ENCODE measurements at places on chromosomes 4 and X.
A peak's percentile ranks its signal among the peaks of the same experiment; 100 is the strongest.

DNA sequence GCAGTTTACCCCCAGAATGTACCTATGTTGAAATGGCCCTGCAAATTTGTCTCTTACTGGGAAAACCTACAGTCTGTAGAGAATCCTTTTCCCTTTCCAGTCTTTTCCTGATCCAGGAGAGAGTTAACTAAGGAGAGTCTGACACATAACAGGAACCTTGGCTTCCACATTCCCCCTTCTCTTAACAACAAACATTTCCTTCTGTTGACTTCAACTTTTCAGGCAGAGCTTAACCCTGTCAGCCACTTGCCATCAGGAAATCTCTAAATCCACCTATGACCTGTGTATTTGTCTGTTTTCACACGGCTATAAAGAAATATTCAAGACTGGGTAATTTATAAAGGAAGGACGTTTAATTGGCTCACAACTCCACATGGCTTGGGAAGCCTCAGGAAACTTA lies 45.6 kb upstream of the GPR78 start:
- no peak for DNase-seq

- no peak for DNase-seq
These were observed 323.0 kb downstream of the HNRNPD start for GRCh38 chr4:82050796-82051195.

DNA sequence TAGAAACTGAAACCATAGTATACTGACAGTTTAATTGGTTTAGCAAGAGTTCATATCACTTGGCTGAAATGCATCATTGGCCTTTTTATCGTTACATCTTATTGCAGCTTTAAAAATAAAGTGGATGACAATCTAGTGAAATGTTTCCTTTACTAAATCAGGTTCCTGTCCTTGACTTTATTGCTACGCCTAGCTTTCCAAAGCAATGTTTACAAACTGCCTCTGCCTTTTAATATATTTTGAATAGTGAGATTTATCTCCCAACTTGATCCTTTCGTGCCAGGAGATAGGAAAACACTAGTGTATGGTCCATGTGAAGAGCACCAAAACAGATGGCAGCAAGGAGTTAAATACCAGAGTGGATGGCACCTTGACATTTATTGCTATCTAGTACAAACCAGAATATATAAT lies 67.0 kb downstream of the GPC3 start:
- DNase-seq = no peak

GRCh38 chr4:38489924-38490639 lies 173.9 kb upstream of the KLF3 start:
- DNase-seq = no peak

- peak; percentile 84 for DNase-seq
These were observed 16.3 kb downstream of the CD99 start for GRCh38 chrX:2707334-2707760.

DNA sequence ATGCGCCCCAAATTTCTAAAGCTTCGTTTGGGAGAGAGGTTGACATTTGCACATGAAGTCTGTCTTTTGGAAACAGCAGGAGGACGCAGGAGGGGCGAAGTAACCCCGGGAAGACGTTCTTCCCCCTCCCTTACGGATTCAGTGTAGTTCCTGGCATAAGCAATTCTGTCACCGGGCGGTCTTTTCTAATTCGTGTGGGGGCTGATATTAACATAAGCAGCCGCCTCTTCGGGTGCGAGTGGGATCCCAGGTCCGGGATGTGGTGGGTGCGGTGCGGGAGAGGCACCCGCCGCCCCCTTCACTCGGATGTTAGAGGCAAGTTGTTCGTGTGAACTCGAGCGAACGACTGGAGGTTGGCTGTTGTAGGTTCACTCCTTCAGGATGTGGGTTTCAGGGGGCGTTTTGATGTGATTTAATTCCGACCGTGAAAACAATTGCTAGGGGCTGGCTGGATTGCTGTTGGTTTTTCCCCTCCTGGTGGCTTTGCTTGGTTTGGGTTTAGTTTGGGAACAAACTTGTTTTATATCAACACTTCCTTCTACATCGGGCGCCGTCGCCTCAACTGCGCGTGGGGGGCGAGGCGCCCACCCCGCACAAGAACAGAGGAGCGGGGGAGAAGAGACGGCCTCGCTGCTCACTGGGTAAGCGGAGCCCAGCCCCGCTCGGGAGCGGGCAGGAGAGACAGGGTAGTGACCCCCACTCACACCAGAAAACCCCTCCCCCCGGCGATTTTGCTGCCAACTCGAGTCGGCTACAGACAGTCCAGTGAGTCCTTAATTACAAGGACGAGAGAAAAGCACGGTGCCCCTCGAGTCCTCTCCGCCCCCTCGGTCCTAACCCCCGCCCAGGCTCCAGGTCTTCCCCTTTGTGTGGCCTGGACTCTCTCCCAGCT lies 2.9 kb upstream of the LEF1 start:
- DNase-seq = no peak

GRCh38 chr4:14400307-14400706 lies 602.0 kb upstream of the CPEB2 start:
- no peak for DNase-seq

DNA sequence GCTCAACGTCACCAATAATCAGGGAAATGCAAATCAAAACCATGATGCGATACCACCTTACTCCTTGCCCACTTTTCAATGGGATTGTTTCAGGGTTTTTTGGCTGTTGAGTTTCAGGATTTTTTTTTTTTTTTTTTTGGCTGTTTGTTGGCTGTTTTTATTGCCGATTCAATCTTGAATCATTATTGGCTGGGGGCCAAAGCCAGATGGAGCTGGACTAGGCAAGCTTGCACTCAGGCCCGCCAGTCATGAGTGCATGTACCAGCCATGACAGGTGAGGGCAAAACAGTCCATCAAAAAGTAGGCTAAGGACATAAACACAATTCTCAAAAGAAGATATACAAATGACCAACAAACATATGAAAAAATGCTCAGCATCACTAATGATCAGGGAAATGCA lies 13.3 kb downstream of the YIPF7 start:
- DNase-seq = no peak

- DNase-seq = peak; percentile 77
These were observed 288.5 kb upstream of the ZCCHC13 start for GRCh38 chrX:74015379-74016019.

DNA sequence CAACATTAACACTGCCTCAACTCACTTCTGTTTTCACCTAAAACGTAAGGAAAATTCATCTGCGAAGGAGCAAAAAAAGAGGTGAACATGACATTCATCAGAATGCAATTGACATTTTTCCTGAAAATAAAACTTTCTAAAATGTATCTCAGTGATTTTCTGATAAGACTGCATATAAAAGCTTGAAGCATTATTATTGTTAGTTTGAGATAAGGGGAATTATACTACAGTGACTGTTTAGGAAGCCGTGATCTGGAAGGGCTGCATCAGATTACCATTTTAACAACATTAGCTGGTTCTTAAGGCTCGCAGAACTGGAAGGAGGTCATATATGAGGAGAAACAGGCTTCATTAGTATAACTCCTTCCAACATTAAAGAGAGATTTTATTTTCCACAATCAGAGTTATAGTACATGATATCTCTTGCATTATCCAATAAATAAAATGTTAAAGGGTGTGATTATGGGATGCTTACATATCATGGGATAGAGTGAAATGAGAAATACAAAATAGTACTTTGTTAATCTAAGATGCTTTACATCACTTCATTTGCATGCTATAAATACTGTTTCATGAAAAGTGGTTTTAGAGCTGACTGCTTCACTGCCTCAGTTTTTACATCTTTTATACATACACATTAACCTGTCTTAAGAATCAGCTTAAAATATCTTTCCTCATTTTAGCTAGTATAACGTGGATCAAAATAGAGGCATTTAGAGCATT lies 1820.1 kb upstream of the TENM3 start:
- no peak for DNase-seq

DNA sequence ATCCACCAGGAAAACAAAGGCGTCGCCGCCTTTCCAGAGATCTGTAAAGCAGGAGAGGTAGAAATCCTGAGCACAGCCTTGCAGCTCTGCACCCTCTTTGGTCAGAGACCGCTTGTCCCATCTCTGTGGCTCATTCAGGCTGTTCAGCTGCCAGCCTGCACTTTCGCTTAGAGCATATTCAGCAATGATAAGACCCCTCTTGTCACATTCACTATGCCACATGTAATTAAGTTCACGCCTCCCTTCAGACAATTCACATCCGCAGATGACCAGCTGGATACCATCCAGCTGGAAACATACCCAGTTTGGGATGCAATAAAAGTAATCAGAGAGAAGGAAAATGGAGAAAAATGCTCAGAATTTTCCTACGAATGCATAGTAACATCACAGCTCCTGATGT lies 335.4 kb downstream of the UNC5C start:
- DNase-seq = no peak

DNA sequence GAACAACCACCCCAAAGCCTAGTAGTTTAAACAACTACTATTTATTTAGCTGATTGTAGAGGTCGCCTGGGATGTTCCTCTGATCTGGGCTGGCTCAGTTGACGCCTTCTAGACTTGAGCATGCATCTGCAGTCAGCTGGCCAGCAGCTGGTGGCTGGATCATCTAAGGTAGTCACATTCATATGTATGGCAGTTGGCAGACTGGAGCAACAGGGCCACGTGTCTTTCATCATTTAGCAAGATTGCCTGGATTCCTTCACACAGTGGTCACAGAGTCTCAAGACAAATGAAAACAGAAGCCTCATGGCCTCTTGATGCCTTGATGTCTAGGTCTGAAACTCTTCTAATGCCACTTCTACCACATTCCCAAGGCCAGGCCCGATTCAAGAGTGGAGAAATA lies 220.6 kb upstream of the S100G start:
- DNase-seq = no peak

DNA sequence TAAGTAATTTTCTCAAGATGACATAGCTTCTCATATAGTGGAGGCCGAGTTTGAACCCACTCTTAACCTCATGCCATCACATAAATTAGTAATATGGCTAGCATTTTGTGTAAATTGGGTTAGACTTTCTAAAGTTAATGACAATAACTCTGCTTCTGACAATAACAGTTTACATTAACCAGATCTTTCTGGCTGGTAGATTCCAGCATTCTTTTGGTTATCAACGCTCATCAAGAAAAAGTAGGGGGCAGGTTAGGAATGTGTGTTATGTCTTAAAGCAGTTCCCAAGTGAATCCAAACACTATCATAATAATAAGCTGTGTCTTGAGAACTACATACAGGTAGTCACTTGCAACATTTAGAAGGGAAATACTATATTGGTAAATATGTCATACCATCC lies 162.5 kb downstream of the PRDM5 start:
- DNase-seq = no peak

DNA sequence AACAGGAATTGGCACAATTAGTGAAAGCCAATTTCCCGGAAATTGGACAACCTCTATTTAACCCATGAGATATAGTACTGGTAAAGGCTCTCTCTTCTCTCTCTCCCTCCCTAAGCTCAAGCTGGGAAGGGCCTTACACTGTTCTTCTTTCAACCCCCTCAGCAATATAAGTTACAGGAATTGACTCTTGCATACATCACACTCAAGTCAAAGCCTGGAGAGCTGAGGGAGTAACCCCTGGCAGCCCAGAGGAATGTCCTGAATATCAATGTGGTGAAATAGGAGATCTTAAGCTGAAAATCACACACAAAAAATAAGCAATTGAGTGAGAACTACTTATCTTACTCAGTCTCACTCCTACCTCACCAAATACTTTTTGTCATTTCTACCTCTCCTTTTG lies 186.9 kb upstream of the SPOCK3 start:
- DNase-seq = no peak

DNA sequence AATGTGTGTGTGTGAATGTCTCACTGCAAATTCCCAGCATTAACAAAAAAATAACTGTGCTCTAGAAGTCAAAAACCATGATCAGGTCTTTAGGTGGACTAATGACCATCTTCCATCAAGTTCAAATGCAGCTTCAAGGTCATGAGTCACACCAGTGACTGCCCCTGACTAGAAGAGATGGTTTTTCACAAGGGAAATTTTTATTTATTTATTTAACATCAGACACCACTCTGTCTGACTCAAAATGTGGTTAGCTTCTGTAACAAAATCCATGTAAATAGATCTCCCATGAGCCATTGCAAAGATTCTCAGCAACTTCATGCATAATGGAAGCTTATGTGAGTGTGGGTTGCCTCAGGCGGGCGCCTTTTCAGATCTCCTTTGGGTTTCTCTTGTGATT lies 219.2 kb downstream of the KIT start:
- DNase-seq = no peak

- DNase-seq = peak; percentile 42
These were observed 86.1 kb downstream of the CPE start for GRCh38 chr4:165464813-165465381.

DNA sequence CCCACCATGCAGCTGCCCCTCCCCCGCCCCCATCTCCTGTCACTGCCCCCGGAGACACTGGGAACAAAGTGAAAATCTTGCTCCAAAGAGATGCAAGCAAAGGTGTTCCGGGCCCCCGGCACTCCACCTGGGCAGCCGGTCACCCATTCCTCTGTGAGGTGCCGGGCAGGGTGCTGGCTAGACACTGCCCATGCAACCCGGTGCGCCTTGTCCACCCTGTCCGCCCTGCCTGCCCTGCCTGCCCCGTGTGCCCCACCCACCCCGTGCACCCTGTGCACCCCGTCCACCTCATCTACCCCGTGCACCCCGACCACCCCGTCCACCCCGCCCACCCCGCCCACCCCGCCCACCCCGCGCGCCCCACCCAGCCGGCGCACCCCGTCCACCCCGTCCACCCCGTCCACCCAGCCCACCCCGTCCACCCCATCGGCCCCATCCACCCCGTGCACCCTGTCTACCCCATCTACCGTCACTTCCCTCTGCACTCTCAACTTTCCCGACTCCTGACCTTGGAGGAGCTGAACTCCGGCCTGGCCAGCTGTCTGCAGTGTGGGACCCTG lies 31.9 kb upstream of the FGFR3 start:
- no peak for DNase-seq

- DNase-seq = no peak
These were observed 90.1 kb upstream of the RPL34 start for GRCh38 chr4:108529984-108530905.

DNA sequence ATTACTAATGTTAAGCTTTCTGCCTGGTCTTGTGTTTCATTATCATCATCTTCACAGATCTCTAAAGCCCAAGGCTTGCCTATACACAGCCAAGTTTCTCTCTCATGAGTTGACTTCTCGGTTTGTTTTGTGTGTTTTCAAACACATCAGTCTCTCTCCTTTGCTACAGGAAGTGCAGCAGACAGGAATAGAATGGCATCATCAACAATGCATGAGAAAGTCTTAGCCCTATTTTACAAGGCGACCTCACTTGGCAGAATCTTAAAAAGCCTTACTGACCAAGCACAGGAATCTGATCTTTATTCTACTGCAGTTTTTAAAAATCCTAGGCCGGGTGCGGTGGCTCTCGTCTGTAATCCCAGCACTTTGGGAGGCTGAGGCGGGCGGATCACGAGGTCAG lies 36.8 kb downstream of the CC2D2A start:
- DNase-seq = no peak

DNA sequence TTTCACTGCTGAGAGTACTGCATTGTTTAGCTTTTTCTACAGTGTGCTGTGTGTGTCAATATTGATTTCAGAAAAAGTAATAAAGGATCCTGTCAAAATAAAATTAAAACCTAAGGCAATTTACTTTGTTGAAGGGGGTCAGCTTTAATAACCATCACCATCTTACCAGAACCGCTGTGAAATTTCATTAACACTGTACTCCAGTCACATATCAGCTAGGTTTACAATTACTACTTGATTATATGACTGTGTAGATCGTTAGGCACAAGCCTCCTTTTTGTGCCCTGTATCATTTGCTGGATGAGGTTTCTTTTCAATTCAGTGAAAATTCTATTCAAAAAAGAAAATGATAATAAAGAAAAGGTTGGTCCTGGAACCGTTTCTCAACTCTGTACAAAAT lies 917.2 kb downstream of the CENPC start:
- no peak for DNase-seq

- DNase-seq = no peak
These were observed 50.0 kb downstream of the LUZP4 start for GRCh38 chrX:115339441-115340025.

GRCh38 chrX:152937236-152937635 lies 39.4 kb downstream of the ZNF185 start:
- no peak for DNase-seq

Data from activated CD4-positive, alpha-beta T cell treated with anti-CD3 and anti-CD28 coated beads, Interleukin-2, Interleukin-4, amounts not matched to agents 100 ng/mL and 50 ng/mL, durations not matched to agents 16 hours and 8 hours (primary cell).